Activated naive CD4-positive, alpha-beta T cell (primary cell): ENCODE measurements at places on chromosomes 7 and 10.

DNA sequence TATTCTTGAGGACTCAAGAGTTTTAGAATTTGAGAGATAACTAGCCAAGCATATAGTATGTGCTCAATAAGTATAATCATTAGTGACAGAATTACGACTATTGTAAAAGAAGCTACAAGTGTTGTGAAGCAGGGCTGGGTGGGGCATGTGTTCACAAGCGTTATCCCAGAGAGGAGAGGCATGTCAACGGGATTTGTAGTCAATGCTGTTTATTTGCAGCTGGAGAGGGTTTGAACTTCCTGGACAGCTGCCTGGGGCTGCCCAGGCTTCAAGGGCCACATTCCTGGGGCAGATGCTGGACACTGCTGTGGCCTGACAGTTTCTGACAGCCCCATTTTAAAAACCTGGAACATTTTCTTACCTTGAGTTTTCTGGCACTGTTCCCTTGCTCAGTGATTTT, 36.9 kb upstream of the CDHR3 start:
- DNase-seq = no peak

GRCh38 chr10:132298038-132298881, 9.5 kb downstream of the STK32C start:
- DNase-seq = no peak

GRCh38 chr7:148487912-148488311, 102.7 kb upstream of the C7orf33 start:
- no peak for DNase-seq

DNA sequence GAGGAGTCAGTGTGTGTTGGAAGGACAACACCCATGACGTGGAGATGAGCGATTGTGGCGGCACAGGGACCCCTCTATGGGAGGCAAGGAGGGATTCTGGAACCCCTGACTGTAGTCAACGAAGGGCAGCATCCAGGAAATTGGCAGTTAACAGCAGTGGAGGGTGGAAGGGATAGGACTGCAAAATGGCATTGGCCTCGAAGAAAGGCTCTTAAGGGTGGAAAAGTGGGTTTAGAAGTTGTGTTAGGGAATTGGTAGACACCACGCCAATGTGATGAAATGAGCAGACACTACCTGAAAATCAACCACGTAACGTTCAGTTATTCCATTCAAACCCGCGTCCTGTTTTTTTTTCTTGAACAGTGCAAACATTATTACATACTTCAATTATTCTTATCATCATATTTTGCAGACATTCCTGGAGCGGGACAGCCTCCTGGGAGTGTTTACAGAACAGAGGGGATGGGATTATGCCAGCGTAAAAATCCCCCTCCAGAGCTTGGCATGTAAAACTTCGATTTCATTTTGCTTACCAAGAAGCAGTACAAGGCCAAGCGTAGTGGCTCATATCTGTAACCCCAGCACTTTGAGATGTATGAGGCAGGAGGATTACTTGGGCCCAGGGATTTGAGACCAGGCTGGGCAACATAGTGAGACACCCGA, 272.1 kb downstream of the WDR37 start:
- no peak for DNase-seq

GRCh38 chr10:70805619-70806215, 10.0 kb upstream of the SGPL1 start:
- no peak for DNase-seq

- DNase-seq = no peak
Observed at GRCh38 chr7:4814433-4814832, 39.0 kb downstream of the AP5Z1 start.

DNA sequence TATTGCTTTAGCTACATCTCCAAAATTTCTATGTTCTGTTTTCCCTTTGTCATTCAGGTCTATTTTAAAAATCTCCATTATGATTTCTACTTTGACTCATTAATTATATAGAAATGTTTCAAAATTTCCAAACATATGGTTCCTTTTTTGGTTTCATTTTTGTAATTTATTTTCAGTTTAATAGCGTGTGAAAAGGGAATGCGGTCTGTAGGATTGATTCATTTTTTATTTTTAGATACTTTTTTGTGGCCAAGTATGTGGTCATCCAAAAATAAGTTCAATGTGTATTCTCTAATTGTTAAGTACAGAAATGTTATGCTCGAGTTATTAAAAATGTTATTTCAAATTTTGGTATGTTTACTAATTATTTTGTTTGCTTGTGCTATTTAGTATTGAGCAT, 72.5 kb upstream of the ANKRD1 start:
- DNase-seq = no peak

- no peak for DNase-seq
Observed at GRCh38 chr10:122293961-122294380, 22.9 kb downstream of the BTBD16 start.

- no peak for DNase-seq
Observed at GRCh38 chr10:12349629-12350166, 351 bp downstream of the CAMK1D start.

DNA sequence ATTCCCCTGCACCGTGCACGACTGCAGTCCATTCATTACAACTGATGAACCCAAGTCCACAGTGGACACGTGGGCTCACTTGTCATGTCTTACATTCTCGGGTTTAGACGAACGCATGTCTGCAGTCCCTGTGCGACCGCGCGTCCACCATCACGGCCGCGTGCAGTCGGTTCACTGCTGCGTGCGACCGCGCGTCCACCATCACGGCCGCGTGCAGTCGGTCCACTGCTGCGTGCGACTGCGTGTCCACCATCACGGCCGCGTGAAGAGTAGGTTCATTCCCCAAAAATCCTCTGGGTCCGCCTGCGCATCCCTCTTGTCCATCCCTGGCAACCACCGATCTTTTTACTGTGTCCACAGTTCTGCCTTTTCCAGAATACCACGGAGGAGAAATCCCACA, 100.5 kb downstream of the MAD1L1 start:
- DNase-seq = no peak

GRCh38 chr10:10798864-10799192, 218.8 kb upstream of the CELF2 start:
- DNase-seq = no peak

- no peak for DNase-seq
Observed at GRCh38 chr10:96261930-96262329, 9.4 kb downstream of the BLNK start.

DNA sequence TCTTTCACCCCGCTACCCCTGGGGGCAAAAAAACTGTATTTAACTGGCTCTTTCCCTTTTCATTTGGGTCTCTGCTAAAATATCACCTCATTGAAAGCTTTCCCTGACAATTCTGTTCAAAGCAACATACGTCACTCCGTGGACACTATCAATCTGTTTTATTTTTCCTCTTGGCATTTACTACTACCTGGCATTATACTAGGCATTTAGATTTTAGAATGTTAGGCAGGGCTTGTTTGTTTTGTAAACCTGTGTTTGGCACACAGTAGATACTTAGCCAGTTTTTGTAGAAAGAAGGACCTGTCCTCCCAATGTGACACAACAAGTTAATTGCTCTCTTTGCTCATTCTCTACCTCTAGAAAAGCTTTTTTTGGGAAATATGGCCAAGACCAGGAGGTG, 26.5 kb upstream of the PDK4 start:
- DNase-seq = no peak

DNA sequence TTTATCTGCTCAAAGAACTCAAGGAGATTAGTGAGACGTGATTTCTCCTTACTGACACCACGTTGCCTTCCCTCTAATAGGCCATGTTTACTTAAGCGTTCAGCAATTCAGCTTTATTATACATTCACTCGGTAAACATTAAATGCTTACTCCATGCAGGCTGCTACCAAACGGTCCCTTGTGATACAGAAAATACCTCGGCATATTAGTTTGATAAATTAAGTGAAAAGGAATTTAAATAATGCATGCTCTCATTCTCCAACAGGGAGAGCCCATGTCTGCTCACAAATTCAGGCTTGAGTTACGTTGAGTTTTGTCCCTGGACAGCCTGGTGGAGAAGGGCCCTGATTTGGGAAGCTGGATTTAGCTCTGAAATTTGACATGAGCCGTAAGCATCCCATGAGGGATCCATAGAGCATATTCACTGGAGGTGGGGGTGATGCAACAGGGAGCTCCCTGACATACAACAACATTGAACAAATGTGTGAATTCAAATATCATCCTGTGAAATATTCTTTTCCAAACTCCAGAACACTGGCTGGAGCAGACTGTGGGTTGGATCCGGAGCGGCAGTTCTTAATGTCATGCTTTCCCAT, 86.3 kb downstream of the TBXAS1 start:
- no peak for DNase-seq

DNA sequence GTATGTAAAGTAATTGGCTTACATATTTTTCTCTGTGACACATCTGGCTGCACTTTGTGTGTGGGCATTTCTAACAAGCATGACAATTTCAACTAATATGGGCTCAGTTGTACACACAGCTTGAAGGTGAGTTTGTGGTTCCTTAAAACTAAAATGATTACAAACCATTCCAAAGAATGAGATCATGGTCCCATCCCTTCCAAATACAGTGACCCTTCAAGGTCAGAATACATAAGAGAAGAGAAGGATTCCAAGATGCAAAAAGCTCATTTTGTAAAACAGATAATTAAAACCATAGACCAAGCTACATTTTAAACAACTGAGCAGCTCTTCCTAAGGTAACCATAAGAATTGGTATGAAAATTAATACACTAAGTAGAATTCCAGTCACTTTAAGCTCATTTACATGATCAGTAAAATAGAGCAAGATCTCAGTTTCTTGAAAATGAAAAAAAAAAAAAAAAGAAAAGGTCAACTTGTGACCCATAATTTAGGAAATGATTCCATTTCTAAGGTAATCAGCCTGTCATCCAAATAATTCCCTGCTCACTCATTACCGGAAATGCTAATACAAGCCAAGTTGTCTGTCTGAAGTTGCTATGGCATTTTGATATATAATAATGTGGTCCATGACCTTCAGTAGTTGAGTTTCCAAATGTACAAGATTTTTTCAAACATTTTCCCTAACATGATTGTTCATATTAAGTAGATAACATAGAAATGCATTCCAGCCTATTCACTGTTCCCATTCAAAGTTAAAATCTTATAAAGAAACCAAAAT, 688.5 kb downstream of the PARD3 start:
- DNase-seq = no peak

GRCh38 chr7:137324796-137325696, 18.5 kb downstream of the PTN start:
- DNase-seq = no peak

DNA sequence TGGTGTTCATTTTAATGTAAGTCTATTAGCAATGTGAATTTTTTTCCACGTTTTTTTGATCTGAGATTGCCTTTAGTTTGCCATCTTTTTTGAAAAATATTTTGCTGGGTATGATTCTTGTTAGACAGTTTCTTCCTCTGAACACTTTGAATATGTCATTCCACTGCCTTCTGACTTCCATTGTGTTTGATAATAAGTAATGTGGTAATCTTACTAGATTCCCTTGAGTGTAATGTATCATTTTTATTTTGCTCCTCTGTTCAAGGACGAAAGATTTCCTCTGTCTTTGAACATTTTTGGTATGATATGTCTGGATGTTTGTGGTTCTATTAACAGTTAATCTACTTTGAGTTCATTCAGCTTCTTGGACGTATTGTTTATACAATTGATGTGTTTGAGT, 371.4 kb downstream of the SUGCT start:
- DNase-seq = no peak
